ENCODE measurements at places on chromosomes 1 and 21.
A peak's percentile ranks its signal among the peaks of the same experiment; 100 is the strongest.

DNA sequence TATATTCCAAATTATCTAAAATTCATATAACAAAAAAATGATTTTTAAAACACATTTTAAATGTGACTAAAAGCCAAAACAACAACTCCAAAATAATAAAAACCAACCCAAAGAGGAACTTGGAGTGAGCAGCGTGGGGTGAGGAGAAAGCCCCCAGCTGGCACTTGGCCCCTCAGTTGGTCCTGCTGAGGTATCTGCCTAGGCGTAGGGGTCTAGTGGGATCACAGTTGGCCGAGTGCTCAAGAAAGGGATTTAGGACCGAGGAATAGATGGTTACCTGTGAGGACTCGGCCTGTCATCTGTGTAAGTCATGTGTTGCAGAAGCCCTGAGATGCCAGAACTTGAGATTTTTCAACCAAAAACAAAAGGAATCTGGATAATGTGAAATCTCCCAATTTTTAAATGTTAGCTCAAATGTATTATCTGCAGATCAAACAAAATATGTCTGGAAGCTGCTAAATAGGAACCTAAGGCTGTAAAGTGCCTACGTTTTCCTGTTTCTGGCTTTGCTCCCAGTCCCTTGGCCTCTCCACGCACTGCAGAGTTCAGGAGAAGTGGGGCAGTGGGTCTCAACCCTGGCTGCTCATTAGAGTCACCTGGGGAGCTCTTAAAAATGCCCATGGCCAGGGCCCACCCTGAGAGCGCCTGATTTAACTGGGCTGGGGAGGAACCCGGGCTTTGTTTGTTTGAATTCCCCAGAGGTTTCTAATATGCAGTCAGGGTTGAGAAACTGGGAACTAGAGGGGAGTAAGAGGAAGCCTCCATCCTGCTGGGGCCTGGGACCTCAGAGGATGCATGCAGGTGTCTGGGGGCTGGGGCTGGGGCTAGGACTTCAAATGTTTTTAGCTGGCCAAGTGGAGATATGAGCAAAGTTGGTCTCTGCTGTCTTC, 38.5 kb upstream of the LDLRAP1 start:
- no peak for DNase-seq

GRCh38 chr1:38858833-38859560, 575 bp downstream of the RRAGC start:
- DNase-seq, result peak; percentile 63

- DNase-seq, result no peak
Observed at GRCh38 chr1:10105484-10105883, 72.7 kb downstream of the UBE4B start.

- no peak for DNase-seq
Observed at GRCh38 chr1:66256629-66257572, 277.1 kb upstream of the SGIP1 start.

DNA sequence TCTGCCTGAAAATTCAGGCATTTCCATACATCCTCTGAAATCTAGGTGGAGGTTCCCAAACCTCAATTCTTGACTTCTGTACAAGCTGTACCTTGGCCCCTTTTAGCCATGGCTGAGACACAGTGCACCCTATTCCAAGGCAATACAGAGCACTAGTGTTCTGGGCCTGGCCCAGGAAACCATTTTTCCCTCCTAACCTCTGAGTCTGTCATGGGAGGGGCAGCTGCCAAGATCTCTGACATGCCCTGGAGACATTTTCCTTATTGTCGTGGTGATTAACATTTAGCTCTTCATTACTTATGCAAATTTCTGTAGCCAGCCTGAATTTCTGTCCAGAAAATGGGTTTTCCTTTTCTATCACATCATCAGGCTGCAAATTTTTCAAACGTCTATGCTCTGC, 248.0 kb upstream of the RGS18 start:
- DNase-seq, result no peak

DNA sequence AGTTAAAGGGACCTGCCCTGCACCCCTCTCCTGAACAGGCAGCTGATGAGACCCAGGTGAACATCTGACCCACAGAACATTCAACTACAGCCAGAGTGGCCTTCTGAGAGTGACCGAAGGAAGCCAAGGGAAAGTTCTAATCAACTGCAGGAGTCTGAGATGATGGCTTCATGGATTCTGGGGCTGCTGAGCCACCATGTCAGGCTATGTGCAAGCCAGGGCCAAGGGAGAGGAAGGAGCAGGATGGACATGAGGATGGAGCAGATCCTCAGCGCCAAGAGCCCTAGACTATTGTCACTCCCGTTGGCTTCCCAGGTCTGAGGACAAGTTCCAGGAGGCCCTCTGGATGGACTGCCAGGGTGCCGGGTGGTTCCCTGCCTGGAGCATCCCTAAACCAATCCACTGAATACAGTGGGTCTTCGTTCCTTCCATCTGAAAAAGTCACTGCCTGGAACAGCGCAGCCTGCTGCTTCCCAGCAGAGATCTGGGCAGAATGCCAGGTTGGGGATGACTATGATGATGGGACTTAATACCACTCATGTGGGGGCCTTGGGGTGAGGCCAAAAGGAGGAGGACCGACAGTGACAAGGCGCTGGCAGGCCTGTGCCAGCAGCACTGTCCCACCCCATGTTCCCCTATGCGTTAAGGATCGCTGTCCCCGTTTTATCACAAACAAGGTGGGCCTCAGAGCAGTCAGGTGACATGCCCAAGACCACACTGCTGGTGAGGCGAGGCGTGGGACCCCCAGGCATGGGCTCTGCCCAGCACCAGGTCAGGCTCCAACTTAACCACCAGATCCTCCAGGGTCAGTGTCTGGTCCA, 19.8 kb downstream of the SPOCD1 start:
- DNase-seq, result no peak

DNA sequence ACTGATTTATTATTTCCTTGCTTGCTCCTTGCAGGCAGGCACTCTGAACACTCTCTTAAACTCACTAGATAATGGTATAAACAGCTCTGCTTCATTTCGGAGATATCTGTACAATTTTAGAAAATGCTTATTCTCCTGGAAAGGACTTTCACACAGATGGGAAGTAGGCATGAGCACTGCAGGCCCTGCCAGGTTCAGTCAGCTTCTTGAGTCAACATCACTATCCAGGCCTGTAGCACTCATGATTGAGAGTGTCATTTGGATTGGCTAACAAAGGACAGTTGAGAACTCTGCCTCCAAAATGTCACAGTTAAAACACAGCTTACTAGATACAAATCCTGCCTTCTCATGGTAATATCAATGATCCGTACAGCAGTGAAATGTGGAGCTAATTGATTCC, 181.9 kb downstream of the CYYR1 start:
- no peak for DNase-seq

DNA sequence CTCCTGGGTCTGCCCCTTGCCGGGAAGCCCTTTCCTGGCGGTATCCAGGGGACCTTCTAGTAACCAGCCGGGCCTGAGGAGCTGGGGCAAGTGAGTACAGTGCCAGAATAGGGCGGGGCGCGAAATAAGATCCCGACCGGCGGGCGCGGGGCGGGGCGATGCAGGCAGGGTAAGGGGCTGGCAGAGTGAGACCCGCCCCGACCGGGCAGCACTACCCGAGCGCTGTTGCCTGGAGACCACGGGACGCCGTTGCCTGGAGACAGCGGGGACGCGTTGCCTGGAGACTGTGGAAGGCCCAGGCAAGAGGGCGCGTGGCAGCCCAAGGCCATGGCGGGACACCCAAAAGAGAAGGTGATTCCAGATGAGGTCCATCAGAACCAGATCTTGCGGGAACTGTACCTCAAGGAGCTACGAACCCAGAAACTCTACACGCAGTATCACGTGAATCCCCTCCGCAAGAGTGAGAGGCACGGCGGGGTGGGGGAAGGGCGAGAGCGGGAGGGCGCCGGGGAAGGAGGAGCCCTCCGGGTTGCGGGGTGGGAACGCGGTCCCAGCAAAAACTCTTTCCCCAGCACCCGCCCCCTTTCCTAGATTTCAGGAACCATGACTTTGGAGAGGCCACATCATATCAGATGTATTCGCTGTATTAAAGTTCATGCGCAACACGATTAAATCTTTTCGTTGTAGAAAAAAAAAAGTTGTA, 24.3 kb downstream of the EBNA1BP2 start:
- peak; percentile 39 for DNase-seq

DNA sequence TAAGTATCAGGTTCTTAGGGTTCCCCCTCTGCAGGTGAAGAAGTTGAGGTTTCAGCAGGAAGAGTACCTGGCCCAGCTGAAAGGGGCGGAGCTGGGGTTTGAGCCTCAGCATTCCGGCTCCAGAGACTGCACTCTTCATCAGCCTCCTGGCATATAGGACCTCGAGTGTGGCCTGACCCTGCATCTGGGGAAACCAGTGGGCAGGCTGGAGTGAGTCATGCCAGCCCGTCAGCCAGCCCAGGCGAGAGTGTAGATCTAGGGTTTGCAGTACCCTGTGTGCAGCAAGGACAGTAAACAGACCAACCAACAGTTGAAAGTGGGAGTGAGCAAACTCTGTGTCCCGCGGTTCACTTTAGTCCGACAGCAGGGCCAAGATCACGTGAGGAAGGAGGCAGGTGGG, 14.1 kb downstream of the MFSD2A start:
- DNase-seq, result no peak

DNA sequence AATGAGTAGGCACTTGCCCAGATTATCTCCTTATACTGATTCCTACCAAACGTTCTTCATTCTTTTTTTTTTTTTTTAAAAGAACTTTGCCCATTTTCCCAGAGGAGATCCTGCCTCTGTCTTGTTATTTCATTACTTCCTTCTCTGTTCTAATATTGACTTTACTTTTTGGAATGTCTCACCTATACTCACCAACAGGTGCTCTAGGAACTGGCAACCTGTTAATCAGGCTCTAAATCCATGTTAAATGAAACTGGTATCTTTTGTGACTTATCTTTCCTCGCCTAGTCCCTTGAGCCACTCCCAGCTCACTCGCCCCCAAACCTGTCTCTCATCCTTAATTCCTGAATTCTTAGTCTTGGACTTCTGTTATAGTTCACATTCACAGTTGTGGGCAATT, 1.2 kb upstream of the CRCT1 start:
- no peak for DNase-seq

DNA sequence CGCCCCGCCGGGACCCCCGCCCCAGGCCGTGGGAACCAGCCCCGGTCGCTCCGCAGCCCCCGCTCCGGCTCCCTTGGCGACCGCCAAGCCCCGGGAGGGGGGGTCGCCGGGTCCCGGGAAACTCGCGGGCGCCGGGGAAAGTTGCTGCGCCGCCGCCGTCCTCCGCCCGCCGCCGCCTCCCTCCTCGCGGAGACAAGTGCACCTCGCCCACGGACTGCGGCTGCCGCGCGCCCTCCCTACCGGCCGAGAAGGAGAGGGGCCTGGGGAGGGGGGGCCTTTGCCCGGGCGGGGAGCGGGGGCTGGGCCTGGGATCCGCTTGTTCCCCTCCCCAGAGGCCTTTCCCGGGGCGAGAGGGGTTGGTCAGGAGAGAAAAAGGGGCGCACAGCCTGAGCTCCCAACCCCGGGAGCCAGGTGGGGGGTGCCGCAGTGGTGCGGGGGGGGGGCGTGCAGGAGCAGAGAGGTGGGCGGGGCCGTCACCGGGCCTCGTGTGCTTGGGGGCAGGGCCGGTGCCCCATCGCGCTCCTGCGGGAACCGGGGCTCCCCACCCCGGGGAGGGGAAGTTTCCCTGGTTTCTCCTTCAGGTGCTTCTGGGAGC, 592 bp downstream of the AGRN start:
- DNase-seq, result no peak

GRCh38 chr1:3359756-3360440, 94.6 kb upstream of the ARHGEF16 start:
- no peak for DNase-seq

- DNase-seq, result no peak
Observed at GRCh38 chr1:49013079-49013478, 236.4 kb upstream of the BEND5 start.

GRCh38 chr1:236604905-236605806, 840 bp upstream of the HEATR1 start:
- DNase-seq, result no peak

GRCh38 chr1:37177230-37177864, 143.0 kb upstream of the GRIK3 start:
- no peak for DNase-seq

GRCh38 chr21:33230545-33231324, 997 bp downstream of the IFNAR2 start:
- DNase-seq, result peak; percentile 51

GRCh38 chr1:42639116-42639515, 19.1 kb upstream of the PPIH start:
- DNase-seq, result no peak

DNA sequence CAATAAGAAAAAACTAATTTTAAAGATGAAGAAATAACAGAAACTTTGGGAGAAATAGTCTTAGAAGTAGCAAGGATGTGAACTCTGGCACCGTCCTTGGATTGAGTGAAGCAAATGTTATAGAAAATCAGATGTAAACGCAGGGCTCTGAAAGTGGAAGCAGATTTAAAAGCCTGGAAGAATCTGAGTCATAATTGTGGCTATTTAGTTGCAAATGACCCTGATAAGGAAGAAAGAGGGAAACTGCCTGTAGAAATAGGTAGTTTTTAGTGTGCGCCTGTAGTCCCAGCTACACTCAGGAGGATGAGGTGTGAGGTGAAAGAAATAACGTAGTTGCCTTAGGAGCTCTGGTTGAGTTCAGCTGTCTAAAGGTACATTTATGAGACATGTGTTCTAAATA, 101.0 kb downstream of the NGF start:
- no peak for DNase-seq

- DNase-seq, result no peak
Observed at GRCh38 chr1:82059959-82060358, 259.2 kb downstream of the ADGRL2 start.

- DNase-seq, result no peak
Observed at GRCh38 chr1:46061146-46061545, 71.3 kb downstream of the PIK3R3 start.

- no peak for DNase-seq
Observed at GRCh38 chr21:45467221-45467779, 62.3 kb downstream of the COL18A1 start.

DNA sequence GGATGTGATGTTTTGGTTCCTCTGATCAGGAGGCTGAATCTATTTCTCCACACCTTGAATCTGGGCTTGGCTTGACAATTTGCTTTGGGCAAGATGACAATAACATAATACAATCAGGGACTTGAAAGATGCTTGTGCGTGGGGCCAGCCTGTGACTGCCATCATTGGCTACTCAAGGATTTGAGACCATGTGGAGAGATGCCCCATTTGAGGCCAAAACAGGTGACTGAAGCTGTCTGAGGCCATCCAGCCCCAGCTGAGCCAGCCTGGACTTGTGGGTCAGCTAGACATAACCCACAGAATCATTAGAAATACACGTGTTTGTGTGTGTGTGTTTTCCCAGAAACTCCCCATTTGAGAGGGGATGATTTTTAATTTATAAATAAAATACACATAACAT, 421.5 kb downstream of the PTPRU start:
- no peak for DNase-seq

- no peak for DNase-seq
Observed at GRCh38 chr1:9161963-9162362, 33.1 kb upstream of the GPR157 start.

GRCh38 chr1:156122086-156122485, 7.6 kb downstream of the LMNA start:
- DNase-seq, result no peak

DNA sequence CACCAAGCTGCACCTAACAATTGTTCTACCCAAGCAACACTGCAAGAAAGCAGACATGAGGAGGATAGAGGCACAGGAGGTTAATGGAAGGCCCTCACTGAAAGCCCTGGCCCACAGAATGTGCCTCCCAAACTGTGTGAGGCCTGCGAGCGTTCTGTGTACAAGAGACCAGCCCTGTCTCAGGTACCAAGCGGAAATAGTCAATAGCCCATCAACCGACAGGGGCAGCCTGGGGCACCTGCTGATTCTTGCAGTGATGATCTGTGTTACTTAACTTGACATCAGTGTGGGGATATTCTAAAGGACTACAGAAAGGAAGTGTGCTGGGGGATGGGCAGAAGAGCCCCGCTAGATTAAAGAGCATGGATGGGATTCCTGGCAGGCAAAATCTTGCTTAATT, 392.4 kb downstream of the KCNH1 start:
- no peak for DNase-seq

- no peak for DNase-seq
Observed at GRCh38 chr1:21647431-21648351, 21.5 kb downstream of the RAP1GAP start.

Data from activated CD4-positive, CD25-positive, alpha-beta regulatory T cell treated with anti-CD3 and anti-CD28 coated beads, Interleukin-2, amount 50 U/mL, for 72 hours (primary cell).